NCI-H187 (cell line): ENCODE measurements at places on chromosomes 11 and 22.

DNA sequence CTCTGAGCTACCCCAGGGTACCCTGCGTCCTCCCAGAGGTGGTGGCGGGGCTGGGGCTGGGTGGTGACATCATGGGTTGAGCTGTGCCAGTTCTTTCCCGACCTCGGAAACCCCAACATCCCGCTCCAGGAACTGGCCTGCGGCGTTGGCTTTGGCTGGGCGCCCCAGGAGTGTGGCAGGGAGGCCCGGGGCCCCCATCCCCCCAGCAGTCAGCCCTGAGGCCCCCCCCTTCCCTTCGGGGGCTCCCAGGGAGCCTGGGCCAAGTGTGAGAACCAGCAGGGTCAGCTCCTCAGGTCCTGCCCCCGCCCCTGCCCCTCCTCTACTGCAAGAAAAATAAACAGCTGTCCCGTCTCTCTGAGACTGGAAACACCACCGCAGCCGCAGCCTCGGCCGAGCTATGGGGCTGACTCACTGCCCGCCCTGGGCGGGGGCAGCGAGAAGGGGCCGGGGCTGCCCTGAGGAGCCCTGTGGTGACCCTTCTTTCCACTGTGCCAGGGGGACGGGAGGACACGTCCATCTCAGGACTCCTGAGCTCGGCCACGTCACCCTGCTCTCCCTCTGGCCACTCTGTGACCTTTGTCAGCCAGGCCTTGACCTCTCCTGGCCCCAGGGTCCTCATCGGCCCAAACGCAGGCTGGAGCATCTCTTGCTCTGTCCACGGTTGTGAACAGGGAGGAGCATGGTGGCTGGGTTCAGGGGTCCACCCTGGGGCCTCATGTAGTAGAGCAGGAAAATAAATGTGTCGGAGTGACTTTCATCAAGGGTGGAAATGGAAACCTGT lies 73.4 kb downstream of the WNT7B start:
- DNase-seq: no peak

DNA sequence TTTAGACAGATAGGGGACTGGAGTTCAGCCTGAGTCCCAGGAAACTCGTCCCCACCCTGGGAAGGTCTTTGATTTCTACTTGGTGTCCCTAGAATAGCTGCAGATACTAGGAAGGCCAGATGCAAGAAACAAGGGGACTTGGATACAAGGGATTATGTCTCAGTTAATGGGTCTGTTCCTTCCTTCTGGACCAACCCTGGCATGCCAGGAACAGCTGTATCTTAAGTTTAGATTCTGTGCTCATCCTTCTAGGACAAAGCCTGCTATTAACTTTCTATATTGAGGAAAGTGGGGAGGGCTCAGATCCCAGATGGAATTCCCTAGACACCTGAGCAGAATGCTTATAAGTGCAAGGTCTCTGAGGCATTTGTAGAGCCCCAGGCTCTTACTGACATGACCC lies 3.9 kb upstream of the OR52M1 start:
- no peak for DNase-seq

- no peak for DNase-seq
Observed at GRCh38 chr22:36331912-36332622, 55.7 kb downstream of the MYH9 start.

DNA sequence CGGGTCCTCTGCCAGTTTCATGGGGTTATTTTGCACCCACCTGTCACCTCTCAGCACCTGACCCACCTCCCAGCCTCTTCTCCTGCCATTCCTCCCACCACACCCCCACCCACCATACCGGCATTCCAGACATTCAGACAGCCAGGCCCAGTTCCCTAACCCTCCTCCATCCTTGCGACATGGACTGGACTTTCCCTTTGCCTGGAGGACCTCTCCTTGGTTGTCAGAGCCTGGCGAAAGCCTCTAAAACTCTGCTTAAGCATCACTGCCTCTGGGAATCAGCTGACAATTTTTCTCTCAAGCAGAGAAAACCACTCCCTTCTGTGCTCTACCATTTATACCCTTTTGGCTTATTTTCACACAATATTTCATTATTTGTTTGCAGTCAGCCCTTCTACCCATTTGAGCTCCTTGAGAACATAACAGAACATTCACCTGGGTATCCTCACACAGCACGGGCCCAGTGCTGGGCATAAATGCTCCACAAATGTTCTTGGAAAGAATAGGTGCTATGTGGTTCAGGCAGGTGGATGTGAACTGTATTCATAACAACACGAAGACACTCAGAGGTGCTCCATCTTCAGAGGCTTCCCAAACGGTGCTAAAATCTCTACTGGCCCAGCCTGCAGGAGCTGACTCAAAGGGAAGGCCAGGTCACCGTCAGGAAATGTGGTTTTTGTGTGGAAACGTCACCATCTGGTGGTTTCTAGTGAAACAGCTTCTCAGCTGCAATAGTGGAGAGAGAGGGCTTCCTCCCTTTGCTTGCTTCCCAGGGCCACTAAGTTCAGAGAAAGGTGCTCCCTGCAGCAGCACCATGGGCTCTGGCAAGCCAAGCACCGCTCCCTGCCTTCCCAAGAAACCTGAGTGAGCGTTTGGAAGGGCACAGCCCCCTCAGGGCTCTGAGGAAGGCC lies 10.4 kb downstream of the SPATA19 start:
- DNase-seq: no peak

DNA sequence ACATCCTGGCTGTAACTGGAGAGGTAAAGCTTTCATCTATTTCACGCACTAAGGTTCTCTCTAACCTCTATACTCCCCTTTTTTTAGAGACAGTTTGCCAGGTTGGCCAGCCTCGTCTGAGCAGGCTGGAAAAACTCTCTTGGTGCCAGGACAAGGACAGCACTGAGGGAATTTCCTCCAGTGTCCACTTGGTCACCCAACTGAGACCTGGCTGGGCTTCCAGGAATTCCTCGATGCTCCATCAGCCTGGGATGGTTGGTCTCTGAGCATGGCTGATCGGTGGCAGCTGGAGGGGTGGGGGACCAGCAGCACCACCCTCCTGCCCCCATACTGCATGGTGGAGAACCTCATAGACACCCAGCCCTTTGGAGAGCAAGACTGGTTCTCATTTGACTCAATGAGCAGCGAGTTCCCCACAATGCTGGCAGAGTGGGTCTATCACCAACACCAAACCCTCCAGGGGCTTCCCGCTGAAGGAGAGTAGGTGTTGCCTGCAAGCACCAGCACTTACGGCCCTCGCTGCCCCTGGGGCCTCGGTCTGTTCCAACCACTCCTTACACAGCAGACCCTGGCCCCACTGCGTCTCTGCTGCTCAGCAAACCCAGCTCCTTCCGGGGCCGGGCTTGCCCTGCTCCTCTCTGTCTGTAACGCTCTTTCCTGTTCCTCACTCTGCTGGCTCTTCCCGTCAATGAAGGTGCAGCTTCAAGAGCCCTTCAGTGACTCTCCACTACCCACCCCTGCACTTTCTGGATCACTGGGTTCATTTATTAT lies 122.2 kb downstream of the ST3GAL4 start:
- DNase-seq: peak; percentile 66
